ENCODE measurements at places on chromosomes 6 and 20.
A peak's percentile ranks its signal among the peaks of the same experiment; 100 is the strongest.

- DNase-seq: no peak
Measured at GRCh38 chr6:2116496-2116895, 128.9 kb downstream of the GMDS start.

DNA sequence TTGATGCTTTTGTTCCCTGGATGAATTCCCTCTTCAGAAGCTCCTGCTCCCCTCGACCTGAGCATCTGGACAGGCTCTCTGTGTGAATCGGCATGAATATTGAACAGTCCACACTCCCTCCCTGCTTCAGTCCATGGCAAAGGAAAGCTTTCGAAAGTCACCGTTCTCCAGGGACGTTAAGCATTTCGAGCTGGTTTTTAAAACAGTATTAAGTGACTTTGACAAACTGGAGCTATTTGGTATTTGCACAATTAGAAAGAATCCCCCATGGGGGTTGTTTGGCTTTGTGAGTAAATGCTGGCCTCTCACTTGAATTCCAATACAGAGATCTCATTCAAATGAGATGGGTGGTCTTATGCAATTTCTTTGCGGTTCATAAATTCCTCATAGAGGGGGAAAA lies 85.3 kb upstream of the TIAM2 start:
- DNase-seq: peak; percentile 88

DNA sequence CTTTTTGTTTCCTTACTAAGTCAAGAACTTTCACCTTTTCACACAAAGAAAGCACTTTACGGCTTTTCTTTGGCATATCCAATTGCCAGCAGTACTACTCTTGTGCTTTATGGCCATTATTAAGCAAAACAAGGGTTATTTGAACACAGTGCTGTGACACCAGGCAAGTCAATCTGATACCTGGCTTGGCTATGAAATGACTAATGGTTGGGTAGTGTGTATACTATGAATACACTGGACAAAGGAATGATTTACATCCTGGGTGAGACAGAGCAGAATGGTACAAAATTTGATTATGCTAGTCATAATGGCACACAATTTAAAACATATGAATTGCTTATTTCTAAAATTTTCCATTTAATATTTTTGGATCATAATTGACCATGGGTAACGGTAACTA lies 22.1 kb upstream of the ADGRF1 start:
- DNase-seq: no peak

DNA sequence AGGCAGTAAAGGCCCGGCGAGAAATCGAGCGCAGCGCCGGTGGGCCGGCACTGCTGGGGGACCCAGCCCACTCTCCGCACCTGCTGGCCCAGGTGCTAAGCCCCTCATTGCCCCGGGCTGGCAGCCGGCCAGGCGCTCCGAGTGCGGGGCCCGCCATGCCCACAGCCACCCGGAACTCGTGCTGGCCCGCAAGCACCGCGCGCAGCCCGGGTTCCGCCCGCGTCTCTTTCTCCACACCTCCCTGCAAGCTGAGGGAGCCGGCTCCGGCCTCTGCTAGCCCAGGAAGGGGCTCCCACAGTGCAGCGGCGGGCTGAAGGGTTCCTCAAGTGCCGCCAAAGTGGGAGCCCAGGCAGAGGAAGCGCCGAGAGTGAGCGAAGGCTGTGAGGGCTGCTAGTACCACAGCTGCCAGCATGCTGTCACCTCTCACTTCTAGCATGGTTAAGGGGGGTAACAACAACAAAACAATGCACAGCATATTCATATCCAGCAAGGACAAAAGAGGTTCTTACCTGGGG lies 11.3 kb upstream of the GMPR start:
- DNase-seq: peak; percentile 47

DNA sequence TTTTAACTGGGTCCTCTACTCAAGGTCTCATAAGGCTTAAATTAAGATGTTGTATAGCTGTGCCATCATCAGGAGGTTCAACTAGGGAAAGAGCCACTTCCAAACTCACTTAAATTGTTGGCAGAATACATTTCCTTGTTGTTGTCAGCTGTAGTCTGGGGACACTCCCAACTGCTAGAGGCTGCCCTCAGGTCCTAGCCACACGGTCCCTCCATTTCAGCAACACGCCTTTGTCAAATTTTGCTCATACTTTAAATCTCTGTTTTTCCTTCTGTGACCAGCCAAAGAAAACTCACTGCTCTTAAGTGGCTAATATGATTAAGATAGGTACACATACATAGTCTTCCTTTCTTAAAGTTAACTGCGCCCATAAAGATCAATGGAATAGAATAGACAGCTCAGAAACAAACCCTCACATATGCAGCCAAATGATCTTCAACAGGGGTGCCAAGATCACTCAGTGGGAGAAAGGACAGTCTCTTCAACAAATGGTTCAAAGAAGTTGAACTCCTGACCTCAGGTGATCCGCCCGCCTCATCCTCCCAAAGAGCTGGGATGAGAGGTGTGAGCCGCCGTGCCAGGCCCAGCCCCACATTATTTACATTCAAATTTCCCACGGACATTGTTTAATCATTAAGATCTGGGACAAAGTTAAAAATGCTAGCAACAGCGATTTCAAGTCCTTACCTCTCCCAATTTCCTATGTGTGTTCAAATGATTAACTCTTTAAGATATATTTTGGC lies 76.4 kb upstream of the ELOVL5 start:
- no peak for DNase-seq

DNA sequence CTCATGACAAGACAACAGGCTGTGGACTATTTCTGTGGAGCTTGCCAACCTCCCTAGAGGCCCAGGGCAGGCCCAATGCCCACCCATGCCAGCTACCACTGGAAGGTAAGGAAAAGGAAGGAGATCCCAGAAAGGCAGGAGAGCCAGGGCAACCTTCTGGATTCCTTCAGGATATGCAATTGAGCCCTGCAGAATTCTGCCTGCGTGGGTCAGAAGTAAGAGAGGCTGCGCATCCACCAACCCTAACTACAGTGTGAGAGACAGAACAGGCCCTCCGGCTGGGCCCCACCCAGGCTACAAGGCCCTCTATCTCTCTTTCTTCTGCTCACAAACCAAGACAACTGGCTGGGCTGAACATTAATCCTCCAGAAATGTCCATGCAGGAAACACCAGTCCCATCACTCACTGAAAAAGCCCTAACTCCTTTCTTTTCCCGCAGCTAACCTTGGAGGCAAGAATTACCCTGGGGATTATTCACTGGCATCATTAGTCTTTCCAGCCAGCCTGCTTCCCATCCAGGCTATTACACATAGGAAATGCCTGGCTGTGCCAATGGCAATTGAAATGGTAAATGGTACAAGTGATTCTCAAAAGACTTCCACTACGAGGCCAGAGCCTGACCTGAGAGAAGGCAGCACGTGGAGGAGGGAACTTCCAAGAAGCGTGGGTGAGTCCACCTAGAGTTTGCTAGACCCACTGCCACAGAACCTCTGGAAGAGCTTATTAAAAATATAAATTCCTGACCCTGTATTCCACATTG lies 15.2 kb downstream of the MAP1LC3A start:
- no peak for DNase-seq

- peak; percentile 80 for DNase-seq
Measured at GRCh38 chr6:25487012-25487411, 165.0 kb upstream of the SCGN start.

DNA sequence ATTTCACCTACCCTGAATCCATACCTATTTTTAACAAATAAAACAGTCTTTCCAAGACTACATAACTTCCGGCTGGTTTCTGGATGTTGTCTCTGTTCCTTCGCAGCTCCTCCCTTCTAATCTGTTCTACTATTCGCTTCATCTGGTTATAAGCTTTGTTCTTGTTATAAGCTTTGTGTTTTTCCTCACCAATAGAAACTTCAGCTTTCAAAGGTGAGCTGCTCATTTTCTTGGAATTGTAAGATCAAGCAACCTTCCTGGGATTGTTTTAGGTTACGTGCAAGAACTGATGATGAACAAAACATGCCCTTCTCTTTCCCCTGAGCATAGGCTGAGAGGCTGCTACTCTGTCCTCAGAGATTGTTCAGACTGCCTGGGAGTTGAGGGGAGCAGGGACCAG lies 2.1 kb downstream of the GFOD1 start:
- DNase-seq: no peak

- DNase-seq: no peak
Measured at GRCh38 chr6:36487698-36488097, 44.9 kb downstream of the KCTD20 start.

- DNase-seq: no peak
Measured at GRCh38 chr20:48120120-48120519, 334.8 kb upstream of the SULF2 start.
